HCT116 (cell line): ENCODE measurements at places on chromosomes 16 and 17. TPM values are rescaled to one million over a fixed set of nuclear protein-coding genes. Genes with fewer than 3 reads are reported as not detected.
A peak's percentile ranks its signal among the peaks of the same experiment; 100 is the strongest.

- no peak for DNase-seq
Measured at GRCh38 chr16:64133366-64133765, 988.5 kb downstream of the CDH11 start.

- no peak for DNase-seq
Measured at GRCh38 chr16:67537636-67538591, 9.3 kb downstream of the RIPOR1 start.

GRCh38 chr17:78127888-78128550 is 536 bp downstream of the TMC6 start:
- no peak for DNase-seq

DNA sequence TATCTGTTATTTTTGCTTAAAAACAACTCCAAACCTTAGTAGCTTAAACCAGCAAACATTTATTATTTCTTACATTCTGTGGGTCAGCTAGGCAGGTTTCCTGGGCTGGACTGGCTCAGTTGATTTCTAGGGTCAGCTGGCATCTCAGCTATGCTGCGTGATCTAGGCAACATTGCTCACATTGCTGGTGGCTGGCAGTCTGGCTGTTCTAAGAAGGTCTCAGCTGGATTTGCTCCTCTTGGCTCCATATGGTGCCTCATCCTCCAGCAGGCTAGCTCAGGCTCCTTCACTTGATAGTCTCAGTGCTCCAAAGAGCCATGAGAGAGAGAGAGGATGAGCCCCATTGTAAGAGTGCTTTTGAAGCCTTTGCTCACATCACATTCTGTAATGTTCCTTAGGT is 470.6 kb upstream of the CDH5 start:
- no peak for DNase-seq

GRCh38 chr17:39852239-39852638 is 11.9 kb downstream of the IKZF3 start:
- DNase-seq, result no peak

DNA sequence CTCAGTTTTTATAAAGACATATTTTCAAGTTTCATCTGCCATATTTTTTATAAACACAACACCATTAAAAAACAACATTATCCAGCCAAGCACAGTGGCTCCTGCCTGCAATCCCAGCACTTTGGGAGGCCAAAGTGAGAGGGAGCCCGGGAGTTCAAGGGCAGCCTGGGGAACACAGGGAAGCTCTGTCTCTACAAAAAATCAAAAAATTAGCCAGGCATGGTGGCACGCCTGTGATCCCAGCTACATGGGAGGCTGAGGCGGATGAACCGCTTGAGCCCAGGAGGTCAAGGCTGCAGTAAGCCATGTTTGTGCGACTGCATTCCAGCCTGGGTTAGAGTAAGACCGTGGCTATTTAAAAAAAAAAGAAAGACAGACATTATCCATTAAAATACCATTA is 17.2 kb upstream of the NTAN1 start:
- DNase-seq, result no peak

DNA sequence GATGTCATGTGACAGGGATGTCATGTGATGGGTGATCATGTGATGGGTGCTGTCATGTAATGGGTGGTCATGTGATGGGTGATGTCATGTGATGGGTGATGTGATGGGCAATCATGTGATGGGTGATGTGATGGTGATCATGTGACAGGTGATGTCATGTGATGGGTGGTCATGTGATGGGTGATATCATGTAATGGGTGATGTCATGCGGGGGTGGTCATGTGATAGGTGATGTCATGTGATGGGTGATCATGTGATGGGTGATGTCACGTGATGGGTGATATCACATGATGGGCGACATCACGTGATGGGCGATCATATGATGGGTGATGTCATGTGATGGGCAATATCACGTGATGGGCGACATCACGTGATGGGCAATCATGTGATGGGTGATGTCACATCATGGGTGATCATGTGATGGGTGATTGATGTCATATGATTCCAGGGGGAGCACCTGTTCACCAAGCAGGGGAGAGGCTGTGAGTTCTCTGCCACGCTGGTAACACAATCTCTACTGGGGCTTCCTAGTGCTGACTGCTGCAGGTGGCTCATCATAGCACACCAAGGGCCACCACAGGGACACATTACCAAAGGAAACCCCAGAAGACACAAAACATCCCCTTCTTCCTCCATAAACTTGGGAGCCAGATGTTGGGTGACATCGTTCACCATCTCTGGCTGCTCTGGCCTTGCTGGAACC is 16.5 kb downstream of the CD300LB start:
- no peak for DNase-seq

DNA sequence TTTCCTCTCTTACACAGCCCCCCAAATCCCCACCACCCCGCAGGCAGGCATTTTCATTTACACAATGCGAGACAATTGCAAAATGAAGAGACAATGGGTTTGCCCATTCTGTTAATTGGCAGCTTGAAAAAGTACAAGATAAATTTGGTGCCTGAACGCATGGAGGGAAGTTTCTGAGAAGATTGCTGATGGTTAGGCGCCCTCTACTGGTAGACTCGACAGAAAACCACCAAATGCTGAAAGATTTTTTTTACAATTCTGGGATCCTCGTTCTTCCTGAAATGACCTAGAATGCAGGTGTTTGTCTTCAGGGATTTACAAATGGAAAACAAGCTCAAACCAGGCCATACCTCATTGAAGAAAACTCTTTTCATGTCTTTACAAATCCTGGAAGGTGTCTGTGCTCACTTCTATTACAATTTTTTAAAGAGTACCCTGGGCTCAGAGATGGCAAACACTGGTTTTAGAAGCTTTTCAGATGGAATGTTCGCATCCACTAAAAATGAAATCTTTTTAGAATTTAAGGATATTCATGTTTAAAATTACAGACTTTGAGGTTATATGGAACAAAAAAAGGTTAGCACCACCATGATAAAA is 338.5 kb downstream of the PMP22 start:
- DNase-seq, result peak; percentile 29

- DNase-seq, result no peak
Measured at GRCh38 chr16:54009464-54010176, 277.0 kb downstream of the IRX3 start.

- DNase-seq, result no peak
Measured at GRCh38 chr16:84687715-84688114, 12.1 kb upstream of the USP10 start.

DNA sequence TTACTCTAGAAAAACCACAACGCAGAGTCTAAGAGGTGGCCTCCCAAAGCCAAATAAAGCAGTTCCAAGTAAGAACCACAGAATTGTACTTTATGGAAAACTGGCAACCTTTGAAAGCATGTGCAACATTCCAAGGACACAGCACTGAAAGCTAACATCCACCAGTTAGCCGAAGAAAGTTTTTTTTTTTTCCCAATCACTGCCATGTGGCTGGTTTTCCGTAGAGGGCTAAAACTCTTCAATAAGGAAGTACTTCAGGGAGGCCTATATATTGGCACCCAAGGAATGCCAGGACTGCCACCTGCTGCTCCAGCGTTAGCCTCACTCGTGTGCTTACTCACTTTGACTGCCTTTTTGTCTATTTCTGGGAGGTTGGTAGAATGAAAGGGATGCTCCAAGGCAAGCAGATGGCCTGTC is 25.2 kb downstream of the CEP95 start:
- no peak for DNase-seq

DNA sequence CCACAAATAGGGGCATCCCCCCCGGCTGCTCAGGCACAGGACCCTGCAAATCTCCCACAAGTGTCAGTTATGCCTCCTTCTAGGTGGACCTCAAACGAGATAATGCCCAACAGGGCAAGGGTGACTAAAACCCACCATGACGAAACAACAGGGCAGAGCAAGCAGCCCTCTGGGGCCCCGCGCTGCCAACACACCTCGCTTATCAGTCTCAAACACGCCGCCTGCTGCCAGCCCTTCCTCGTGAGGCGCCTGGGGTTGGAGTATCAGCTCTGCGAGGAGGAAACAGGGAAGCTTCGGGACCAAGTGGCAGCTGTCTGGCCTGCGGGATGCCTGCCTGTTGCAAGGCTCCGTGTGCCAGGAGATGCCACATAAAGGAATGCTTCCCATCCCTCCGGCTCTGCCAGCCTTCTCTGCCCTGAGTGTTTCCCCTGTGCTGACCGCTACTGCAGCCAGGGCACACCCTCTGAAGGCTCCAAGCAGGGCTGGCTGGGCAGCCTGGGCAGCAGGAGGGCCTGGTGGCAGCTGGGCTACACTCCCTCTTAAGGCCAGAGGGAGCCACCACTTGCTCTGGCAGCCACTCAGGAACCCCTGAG is 2.5 kb downstream of the SMIM5 start:
- DNase-seq, result no peak

DNA sequence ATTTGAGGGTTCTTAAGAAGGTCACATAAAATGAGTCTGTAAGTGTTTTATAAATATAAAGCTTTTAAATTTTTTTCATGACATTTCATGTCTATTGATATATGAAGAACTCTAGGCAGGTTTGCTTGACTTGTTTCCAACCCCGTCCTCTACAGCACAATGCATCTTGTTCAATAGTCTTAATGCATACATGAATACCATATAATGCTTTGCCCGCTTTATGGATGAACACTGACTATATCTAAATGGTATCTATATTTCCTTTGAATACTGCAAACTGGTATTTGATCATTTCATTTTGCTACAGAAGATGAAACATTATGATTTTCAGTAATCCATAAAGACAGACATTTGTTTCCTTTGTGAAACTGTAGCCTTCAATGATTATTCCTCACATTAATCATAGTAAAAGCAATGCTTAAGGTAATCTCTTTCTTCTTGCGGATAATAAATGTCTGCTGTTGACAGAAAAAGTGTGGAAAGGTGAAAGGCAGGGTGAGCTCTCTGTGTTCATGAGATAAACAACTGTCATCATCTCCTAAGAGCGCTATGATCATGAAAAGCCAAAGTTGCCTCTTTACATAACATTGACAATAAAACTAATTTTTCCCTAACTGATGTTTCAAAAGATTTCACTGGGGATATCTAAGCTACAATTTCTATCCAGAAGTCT is 645.1 kb downstream of the CDH8 start:
- DNase-seq, result no peak

DNA sequence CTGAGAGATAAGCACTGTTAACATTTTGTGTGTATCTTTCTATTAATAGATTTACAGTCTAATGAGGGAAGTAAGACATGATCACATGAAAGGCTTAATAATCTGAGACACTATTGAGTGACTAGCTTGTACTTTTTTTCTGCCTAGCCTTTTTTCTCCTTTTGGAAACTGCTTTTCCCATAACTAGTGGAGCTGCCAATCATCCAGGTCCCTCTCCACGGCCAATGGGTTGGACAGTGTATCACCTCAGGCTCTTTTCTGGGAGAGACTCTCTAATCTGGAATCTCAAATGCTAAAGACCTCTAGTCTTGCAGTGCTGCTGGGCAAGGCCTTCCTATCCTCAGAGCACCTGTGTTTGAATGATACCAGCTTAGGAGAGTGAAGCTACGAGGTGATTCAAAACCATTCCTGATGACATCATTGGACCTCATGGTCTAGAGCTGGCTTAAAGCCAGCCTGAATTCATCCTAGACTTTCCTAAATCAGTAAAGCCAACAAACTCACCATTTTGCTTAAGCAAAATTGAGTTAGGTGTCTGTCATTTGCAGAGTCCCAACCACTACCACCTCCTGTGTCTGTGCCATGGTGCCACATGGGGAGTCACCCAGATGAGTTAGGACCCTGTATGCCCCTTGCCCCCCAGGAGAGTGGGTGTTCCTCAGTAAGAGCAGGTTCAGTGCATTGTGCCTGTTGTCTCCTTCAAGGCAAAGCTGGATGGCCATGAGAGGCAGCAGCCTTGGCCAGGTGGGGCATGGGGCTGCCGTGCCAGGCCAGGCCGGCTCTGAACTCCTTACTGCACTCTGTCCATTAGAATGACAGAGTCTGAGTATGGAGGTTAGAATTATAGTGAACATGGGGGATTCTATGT is 62.9 kb downstream of the SPECC1 start:
- no peak for DNase-seq

DNA sequence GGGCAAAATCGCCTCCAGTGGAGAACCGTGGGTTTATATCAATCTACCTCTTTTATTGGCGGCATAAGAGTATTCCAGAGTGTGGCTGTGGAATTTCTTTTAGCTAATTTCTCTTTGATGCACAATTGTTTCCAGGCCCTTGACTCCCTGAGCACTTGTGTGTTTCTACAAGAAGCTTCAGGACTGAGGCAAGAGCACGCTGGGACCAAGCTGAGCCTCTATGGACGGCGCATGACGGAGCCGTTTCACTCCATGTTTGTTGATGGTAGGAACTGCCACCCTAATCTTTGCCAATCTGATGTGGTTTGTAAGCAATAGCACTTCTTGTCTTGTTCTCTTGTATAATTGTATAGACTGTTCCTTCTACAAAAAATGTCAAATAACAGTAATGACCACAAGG is 11.2 kb upstream of the ANKRD40CL start:
- no peak for DNase-seq

DNA sequence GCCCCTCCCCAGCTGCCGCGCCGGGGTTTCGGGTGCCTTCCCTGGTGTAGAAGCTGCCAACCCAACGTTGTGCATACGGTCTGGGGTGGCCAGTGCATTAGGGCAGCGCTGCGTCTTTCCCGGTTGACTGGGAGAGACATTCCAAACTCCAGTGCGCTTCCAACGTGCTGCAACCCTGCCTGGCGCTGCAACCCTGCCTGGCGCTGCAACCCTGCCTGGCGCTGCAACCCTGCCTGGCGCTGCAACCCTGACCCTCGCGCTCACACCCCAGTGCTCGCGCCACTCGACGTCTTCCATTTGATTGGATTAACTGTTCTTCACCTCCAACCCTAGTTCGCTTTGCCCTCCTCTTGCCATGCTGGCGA is 488 bp upstream of the HAP1 start:
- no peak for DNase-seq

- no peak for DNase-seq
Measured at GRCh38 chr17:70028397-70028796, 46.6 kb upstream of the KCNJ16 start.

GRCh38 chr17:19009970-19010369 is 5.4 kb upstream of the FAM83G start:
- no peak for DNase-seq

DNA sequence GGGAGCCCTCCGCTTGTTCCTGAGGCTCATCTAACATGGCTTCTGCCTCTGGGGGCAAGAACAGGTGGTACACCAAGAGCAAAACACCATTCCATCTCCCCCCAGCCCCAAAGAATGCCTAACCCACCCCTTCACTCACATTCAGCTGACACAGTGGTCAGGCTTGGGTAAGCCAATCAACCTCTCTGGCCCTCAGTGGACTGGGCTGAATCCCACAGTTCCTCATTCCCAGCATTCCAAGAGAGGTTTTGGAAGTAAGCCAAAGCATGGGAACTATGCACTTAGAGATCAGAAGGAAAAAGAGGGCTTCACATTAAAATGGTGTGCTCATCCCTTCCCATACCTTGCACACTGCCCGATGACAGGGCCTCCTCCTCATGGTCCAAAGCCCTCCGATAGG is 7.8 kb downstream of the PIGS start:
- no peak for DNase-seq

WDR81 gene
- total RNA-seq, result 17.3 TPM

DGKE gene
- 5.2 TPM for total RNA-seq

ATP2A3 gene
- total RNA-seq, result 23.1 TPM

HCRT gene
- total RNA-seq, result not detected

RTN4RL1 gene
- total RNA-seq, result 3.7 TPM

CRYBA1 gene
- not detected for total RNA-seq

TIMM22 gene
- 14.0 TPM for total RNA-seq
